NCI-H2081 (cell line): ENCODE measurements at places on chromosomes 6 and 20.

GRCh38 chr6:134082191-134082590 is 29.8 kb upstream of the SLC2A12 start:
- no peak for DNase-seq

DNA sequence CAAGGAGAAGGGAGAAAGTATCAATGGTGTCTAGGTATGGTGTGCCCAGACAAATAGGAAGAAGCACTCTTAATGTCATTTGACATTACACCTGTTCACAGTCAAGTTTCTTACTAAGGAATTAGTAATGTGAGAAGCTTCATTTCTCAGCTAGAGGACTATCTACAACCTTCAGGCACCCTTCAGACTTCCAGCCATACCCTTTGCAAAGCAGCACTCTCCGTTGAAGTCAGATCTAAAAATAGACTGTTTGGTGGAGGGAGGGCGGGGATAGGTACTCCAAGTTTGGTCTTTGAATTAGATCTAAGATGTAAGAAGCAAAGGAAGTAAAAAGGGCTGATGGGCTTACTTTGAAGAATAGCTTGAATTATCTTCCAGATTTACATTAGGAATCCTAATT is 311.1 kb downstream of the SLC35F1 start:
- DNase-seq, result no peak

DNA sequence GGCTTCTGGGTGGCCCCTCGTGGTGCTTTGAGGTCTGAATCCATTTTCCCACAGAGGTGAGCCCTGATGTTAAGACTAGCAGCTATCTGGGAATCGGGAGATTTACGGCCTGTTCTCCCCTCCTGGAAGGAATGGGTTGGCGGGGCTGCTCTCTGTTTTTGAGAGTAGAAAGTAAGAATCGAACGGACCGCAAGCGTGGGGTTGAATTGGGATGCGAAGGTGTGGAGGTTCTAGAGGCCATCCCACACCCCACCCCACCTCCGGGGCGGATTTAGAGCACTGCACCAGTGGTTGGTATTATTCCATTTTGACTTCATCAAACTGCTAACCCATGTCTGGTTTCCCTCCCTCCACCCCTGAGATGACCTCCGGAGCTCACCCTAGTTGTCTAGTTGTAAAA is 11.5 kb downstream of the PYGB start:
- DNase-seq, result no peak

GRCh38 chr6:75694406-75694805 is 54.6 kb upstream of the MYO6 start:
- DNase-seq, result no peak

GRCh38 chr6:168948002-168948401 is 305.6 kb downstream of the THBS2 start:
- no peak for DNase-seq

- no peak for DNase-seq
Measured at GRCh38 chr6:106630366-106630765, 988 bp downstream of the QRSL1 start.

GRCh38 chr20:13877793-13878192 is 93.0 kb downstream of the NDUFAF5 start:
- peak; percentile 32 for DNase-seq

DNA sequence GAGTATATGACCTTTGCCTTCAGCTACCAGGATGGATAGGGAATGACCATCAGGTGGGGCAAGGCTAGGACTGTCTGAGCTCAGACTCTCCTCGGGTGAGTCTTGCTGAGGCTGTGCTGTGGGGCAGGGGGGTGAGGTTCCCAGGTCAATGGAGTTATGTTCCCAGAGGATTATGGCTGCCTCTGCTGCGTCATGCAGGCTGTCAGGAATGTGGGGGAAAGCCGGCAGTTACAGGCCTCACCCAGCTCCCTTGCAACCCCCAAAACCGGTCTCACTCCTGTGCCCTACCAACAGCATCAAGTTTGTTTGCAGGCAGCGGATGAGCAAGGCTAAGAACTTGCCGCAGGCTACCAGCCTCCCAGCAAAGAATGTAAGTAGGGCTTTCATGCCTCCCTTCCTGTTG is 93.5 kb downstream of the ESR1 start:
- no peak for DNase-seq

GRCh38 chr20:25452333-25452732 is 44.9 kb downstream of the GINS1 start:
- no peak for DNase-seq

GRCh38 chr20:13251106-13251903 is 30.2 kb downstream of the ISM1 start:
- DNase-seq, result no peak

- no peak for DNase-seq
Measured at GRCh38 chr6:144298916-144299315, 13.8 kb downstream of the UTRN start.

- DNase-seq, result no peak
Measured at GRCh38 chr6:127186889-127187288, 68.4 kb downstream of the RSPO3 start.

GRCh38 chr6:24990236-24990845 is 54.6 kb upstream of the RIPOR2 start:
- DNase-seq, result no peak

- no peak for DNase-seq
Measured at GRCh38 chr20:43953919-43954592, 39.4 kb downstream of the TOX2 start.

DNA sequence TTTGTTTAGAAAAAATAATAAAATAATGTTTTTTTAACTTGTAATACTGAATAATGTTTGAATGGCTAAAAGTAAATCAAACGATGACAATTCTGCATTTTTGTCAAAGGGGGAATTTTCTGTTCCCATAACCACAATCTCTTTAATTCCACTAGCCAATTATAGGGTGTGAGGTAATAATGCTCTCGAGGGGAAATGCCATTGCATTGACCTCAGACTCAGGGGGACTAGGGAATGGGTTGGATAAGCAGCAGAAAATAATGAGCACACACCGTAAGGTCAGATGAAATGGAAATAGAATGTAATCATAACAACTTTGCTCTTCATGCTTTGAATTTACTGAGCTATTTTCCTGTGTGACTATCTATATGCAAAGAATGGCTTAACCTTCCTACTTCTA is 584.7 kb downstream of the RFPL4B start:
- DNase-seq, result no peak

DNA sequence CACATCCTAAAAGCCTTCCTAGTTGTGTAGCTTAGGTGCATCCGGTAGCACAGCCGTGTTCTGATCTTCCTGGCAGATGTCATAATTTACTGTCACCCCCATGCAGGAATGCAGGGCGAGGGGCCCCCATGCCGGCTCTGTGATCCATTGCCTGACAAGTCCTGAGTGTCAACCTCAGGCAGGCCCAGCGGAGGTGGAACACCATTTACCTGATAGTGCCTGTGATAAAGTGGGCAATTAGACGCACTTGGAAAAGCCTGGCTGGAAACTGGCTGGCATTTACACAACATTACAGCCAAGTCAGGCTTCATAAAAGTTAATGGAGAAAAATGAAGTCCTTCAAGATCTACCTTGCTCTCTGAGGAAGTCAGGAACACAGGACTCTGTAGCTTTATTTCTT is 521.4 kb upstream of the JAG1 start:
- no peak for DNase-seq

- DNase-seq, result no peak
Measured at GRCh38 chr6:170159022-170159965, 131.6 kb downstream of the DLL1 start.

DNA sequence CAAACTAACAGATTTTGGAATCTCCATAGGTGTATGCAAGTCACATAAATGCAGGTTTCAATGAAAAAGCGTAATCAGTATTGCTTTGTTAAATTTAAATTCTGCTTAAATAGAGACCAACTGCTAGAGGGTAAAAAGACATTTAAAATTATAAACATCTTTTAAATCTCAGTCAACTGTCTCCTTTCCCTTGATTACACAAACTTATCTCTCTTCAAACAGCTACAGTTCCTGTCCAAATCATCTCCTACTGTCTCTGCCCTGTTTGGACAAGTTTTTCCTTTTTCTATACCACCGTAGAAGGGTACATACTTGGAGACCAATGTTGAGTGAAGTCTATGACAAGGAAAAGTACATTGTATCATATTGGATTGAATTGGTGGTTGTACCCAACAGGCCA is 43.5 kb downstream of the AGPAT4 start:
- no peak for DNase-seq

DNA sequence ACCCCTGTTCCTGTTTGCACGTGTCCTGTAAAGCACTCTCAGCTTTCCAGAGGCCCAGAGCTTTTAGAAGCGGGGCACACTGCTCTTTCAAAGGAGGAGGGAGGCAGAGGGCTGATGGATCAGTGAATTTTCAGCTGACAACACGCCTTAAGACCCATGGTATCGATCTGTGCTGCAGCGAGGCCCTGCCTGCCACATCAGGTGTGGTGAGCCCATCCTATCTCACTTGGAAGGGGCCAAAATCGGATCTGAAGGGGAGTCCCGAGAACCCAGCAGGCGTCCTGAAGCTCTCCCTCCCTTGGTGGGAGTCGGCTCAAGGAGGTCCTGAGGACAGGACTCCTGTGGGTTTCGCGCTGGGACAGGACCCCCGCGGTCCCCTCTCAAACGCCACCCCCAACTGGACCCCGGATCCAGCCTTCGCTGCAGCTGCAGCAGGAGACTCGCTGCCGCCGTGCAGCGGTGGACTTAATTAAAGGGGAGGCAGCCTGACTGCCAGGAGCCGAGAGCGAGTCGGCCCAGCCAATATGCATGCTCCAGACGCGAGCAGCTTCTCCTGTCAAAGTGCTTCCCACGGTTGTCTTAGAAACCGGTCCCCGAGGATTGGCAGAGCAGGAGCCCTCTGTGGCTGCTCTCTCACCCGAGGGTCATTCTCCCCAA is 580.0 kb upstream of the ZNF337 start:
- DNase-seq, result no peak

DNA sequence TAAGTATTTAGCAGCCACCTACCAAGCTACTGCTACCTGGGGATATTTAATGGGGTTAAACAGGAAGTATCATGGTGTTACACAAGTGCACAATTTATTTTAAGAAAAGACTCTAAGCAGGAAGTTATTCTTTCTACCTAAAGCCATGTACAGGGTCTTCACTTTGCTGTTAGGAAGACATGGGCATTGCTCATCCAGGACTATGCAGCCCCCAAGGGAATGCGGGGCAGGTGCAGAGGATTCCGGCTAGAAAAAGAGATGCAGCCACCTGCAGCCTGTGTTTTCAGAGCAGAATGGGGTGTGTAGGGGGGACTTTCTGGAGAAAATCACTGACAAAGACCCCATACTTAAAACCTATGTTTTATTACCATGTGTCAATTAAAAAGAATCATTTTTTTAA is 399.1 kb upstream of the NOX3 start:
- DNase-seq, result no peak
